Left ventricle myocardium inferior (tissue), 1 donor: ENCODE measurements at places on chromosomes 7 and 10. TPM values are rescaled to one million over a fixed set of nuclear protein-coding genes. Genes with fewer than 3 reads are reported as not detected.
A peak's percentile ranks its signal among the peaks of the same experiment; 100 is the strongest.

DNA sequence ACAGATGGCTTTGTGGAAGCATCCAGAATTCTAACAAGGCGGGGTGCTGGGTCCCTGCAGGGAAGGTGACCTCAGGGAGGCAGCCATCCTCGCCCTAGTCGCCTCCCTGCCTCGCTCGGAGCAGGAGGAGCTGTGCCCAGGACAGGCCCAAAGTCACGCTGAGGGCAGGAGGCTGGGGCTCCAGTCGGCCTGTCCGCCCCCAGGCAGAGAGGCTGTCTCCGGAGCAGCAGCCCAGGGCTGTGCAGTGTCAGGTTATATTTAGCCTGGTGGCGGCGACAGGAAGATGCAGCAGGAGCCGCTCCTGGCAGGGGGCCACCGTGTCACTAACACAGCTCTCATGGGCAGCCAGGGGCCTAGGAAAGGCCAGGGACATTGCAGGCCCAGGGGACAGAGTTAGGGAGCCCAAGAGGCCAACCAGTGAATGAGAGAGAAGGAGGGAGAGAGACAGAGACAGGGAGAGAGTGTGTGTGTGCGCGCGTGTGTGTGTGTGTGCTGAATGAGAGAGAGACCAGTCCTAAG lies 13.5 kb downstream of the KCNH2 start:
- H3K4me3 ChIP-seq, result peak overlapping the region; percentile 48
- peaks cover 97% of the 10 kb centered on the region for H3K4me1 ChIP-seq
- peak overlapping the region; percentile 96 for H3K27ac ChIP-seq

DNA sequence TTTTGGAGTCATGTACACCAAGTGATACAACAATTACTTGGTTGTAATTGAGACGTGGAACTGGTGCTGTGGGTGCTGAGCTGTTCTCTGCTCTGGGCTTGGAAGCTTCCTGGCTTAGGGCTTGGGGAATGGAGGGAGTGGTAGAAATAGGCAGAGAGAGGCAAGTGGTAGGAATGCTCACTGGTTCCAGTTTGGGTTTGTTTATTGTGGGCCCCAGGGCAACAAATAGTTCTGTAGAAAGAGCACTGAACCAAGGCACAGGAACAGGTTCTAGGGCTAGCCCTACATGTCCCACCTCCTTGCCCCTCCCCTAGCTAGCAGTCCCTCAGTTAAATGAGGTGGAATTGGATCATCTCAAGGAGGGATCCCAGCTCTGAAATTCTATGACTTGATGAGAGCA lies 166.7 kb upstream of the HPS1 start:
- peaks cover 14% of the 10 kb centered on the region for H3K4me1 ChIP-seq
- DNase-seq, result no peak
- no peak overlapping the region for H3K27ac ChIP-seq
- peaks cover 8% of the 10 kb centered on the region for H3K27me3 ChIP-seq
- no peaks in the 10 kb centered on the region for H3K36me3 ChIP-seq

The OR2A42 gene
- total RNA-seq, result not detected

DNA sequence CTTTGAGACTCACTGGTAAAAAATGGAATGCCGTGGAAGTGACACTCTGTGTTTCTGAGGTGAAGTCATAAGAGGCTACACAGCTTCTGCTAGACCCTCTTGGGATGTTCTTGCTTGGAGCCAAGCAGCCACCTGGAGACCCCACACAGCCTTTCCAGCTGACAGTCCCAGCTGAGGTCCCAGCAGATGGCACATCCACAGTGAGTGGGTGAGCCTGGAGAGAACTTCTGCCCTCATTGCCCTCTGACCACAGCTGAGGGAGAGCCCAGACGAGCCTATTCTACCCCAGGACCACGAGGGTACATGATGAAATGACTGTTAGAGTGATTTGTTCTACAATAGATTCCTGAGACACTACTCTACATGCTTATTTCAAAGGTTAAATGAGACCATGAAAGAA lies 44.3 kb downstream of the CXCL12 start:
- DNase-seq, result no peak
- no peak overlapping the region for H3K27ac ChIP-seq
- H3K4me1 ChIP-seq, result peaks cover 2% of the 10 kb centered on the region

GRCh38 chr7:34655384-34655783 lies 2.6 kb upstream of the NPSR1 start:
- no peak overlapping the region for H3K4me3 ChIP-seq
- no peaks in the 10 kb centered on the region for H3K27me3 ChIP-seq
- DNase-seq, result no peak
- peaks cover 12% of the 10 kb centered on the region for H3K4me1 ChIP-seq
